ENCODE measurements at places on chromosomes 13 and 19.

DNA sequence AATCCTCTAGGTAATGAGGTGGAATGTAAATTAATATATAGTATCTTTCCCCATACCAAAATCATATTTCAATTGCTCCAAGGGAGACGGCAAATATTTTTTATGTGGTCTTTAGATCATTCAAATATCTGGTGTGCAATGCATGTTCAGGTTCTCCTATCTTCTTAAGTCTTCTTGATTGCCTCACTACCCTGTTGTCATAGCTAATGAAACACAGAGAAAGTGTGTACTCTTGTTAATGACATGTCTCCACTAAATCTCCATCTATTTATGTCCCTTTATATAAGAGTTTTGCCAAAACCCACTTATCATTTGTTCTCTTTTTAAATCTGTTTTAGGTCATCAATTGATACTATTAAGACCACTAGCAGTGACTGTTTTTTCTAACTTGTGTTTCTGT, 6.6 kb downstream of the STARD13 start:
- DNase-seq: no peak

DNA sequence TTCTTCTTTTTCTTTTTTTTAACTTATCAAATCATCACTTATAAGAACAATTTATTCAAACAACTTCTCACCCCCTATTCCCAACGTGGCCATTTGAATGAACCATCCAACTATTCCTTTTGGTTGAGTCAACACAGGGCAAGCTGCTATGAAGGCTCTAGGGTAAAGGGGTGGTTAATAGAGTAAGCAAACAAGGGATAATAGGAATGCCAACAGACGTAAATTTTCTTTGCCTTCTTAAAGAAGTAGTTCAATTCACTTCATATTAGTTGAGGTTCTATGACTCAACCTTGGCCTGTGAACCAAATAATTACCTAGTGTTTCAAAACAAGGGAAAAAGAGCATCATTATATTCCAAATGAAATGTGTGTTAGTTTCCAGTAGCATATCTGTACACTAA, 1383.8 kb upstream of the SLC10A2 start:
- no peak for DNase-seq

DNA sequence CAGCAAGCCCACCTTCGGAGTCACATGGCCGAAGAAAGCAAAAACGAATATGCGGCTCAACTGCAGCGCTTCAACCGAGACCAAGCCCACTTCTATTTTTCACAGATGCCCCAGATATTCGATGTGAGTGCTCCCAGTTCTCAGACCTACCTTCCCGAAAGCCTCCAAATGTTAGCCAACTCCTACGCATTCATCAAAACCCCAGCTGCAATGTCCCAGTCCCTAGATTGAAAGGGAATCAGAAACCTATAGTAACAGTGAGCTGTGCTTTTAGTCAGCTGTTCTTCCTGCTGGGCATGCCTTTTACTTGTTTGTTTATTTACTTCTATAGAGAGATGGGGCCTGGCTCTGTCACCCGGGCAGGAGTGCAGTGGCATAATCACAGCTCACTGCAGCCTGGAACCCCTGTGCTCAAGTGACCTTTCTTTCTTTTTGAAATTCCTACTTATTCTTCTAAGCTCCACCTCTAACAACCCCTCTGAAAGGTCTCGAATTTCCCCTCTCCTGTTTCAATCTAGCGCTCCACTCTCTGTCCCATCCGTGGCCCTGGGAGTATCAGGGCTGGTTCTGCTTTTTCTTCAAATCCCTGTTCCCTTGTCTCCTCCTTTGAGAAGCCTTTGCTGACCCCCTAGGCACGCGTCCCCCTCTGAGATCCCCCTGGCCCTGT, 4.4 kb downstream of the TRIP10 start:
- peak; percentile 51 for DNase-seq

GRCh38 chr19:54233941-54234340, 8.6 kb downstream of the LILRA6 start:
- no peak for DNase-seq

GRCh38 chr13:54029720-54030119, 1001.1 kb downstream of the OLFM4 start:
- no peak for DNase-seq

DNA sequence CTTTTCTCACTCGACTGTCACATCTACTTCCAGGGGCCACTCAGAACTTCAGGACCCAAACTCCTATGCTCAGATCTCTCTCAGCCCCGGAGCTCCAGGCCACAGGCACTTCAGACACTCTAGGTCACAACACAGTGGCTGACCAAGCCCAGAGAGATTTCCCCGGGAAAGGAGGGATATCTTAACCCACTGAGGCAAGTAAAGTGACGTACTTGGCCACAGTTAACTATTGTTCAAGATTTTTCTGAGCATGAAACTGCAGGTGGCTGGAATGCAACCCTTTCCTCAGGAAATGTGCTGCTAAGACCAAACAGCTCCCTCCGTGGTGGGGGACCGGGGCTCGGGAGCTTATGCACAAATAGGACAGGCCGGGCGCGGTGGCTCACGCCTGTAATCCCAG, 23.9 kb downstream of the OPA3 start:
- no peak for DNase-seq

GRCh38 chr19:57689750-57690149, 8.0 kb downstream of the ZNF551 start:
- DNase-seq: no peak

DNA sequence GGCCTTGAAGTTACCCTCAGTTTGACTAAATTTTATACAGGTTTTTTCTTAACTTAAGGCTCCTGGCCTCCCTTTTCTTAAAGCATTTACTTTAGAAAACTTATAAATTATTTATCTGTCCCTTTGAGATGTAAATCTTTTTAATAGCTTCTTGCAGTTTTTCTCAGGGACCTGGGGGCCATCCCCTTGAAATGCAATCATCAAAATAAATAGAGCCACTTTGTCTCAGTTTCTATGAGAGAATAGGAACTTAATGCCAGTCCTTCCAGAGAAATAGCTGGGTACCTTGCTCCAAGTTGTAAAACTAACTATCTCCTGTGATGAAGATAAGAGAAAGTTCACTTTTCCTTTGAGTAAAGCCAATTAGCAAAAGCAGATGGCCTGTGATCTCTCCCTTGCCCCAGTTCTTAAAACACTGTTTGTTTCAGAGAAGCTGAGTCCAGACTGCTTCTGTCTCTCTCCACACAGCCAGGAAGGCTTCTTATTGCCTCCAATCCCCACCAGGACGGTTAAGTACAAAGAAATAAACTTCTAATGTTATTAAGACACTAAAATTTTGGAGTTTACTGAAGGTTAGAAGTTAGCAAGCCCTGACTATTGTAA, 913.1 kb downstream of the OLFM4 start:
- DNase-seq: no peak

DNA sequence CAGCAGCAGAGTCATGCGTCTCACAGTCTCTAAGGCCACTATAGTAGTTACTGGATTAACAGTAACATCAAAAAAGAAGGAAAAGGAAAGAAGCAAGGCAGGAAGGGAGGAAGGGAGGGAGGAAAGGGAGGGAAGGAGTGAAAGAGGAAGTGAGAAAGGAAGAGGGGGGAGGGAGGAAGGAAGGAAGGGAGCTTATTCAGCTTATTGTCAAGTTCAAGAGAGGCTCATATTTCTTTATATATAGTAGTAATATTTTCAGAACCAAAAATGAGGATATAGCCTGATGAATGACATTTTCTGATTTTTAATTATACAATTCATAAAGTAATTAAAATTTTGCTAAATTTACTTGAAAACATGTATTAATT, 17.7 kb upstream of the RUBCNL start:
- no peak for DNase-seq

GRCh38 chr13:33127009-33127551, 110.9 kb downstream of the KL start:
- no peak for DNase-seq

DNA sequence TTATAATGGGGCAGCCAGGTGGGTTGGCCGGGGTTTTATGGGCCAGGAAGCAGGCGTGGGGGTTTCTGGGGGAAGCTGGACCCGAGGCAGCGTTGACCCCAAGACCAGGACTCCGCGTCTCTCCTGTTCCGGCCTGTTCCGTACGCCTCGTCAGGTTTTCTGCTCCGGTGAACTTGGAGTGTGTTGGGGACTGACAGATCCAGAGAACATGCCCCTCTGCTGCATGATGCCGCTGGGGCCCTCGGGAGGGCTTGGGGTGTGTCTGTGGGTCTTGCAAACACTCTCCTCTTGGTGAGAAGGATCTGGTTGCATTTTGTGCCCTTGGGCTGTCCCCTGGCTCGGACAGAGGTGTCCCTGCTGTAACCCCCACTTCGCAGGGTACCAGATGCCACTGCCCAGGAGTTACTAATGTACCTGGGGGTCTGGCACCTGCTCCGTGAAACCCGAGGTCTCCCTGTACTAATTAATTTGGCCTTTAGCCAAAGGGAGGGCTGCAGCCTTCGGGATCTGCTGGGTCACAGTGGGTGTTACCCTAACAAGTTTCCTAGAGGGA, 15.6 kb downstream of the KDM4B start:
- DNase-seq: no peak

DNA sequence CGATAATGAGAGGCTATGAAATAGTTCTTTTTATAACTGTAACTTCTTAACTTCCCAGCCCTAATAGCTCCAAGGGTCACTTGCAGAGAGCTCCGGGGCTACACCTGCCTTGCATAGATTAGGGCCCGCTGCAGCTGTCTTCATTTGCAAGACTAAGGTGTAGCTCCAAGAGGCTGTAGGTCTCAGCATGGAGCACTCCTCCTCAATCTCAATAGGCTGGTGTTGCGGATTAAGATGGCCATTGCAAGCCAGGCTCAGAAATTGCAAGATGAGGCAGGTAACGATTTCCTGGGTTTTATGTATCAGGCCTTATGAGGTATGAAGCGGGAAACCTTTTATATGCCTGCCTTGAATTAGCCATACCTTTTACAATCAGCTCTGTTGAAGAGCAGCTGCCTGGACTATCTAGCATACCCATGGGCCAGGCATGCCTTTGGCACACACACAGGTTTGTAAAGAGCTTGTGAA, 185.7 kb downstream of the TM9SF2 start:
- no peak for DNase-seq

GRCh38 chr19:17404015-17404414, 1.4 kb downstream of the BST2 start:
- no peak for DNase-seq

DNA sequence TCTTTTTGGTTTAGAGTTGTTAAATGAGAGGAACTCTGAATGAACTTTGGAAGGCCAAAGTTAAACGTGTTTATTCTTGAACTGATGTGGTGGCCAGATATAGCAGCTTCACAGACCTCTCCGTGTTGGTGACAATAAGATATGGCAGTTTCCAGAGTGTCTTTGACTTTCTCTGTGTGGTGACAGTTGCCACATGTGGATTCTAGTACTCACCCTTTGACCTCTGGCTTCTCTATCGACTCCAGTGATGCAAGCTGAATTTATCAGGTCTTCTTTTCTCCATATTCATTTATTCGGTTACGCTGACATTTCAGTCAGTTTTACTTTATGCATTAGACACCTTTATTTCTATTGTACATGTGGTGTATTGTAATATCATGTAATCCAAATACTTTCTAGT, 1469.5 kb downstream of the SLITRK1 start:
- no peak for DNase-seq

DNA sequence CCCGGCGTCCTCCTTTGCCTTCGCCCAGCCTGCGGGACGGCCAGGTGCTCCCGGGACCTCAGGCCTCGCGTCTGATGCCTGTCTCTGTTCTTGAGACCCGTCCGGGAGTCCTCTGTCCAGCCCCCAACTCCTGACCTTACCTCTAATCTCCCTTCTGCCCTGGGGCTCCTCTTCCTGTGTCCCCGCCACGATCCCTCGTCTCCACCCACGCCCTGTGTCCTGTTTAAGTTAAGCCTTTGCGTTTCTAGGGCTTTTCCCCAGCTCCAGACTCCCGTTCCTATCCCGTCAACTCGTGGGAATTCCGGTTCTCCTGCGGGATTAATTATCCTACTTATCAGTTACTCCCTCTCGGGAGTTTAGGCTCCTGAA, 686 bp downstream of the LENG8 start:
- no peak for DNase-seq

DNA sequence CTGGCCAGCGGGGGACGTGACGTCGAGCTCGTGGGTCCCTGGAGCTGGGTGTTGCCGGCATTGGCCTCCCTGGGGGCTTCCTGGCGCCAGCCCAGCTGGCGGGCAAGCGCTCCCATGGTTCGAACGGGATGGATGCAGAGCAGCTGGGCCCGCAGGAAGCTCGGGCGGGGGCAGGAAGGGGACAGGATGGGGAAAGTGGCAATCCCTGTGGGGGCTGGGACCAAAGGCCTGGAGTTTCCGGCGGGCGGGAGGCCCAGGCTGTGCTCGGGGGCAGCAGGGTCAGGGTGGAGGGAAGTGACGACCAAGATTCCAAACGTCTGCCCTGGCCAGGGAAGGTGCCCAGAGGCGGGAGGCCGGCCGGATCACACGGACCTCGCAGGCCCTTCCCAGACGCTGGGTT, 19.3 kb downstream of the PALM start:
- DNase-seq: no peak

DNA sequence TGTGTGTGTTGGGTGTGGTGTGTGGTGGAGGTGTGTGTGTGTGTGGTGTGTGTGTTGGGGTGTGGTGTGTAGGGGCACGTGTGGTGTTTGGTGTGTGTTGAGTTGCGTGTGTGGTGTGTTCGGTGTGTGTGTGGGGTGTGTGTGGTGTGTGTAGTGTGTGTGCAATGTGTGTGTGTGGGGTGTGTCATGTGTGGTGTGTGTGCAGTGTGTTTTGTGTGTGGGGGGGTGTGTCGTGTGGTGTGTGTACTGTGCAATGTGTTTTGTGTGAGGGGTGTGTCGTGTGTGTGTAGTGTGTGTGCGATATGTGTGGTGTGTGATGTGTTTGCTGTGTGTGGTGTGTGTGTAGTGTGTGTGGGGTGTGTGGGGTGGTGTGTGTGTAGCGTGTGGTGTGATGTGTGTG, 6.0 kb upstream of the KPTN start:
- no peak for DNase-seq

DNA sequence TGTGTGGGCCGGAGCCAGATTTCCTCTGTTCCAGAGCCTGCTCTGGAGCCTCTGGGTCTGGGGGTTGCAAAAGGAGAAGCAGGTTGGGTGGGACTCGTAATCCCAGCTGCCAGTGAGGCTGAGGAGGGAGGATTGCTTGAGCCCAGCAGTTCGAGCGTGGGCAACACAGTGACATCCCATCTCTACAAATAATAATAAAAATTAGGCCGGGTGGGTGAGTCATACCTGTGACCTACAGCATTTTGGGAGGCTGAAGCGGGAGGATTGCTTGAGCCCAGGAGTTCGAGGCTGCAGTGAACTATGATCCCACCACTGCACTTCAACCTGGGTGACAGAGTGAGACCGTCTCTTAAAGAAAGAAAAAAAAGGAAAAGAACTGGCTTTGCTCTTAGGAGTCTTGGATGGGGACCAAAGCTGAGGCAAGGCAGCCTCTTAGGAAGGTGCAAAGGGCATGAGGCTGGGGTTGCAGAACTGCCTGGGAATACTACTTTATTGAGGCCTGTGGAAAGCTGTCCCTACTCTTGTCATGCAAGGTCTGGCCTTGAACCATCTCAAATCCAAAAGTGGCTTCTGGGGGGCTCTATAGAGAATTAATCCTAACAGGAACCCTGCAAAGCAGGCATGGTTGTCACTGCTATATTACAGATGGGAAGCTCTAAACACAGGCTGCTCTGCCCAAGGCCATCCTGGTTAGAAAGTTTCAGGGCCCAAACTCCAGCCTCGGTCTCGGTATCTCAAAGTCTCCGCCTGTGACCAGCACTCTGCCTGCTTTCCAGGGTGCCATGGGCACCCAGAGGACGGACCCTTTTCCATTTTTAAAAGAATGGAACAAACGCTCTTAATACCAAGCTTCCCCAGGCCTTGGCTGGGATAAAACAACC, 880 bp upstream of the C19orf12 start:
- no peak for DNase-seq

- DNase-seq: peak; percentile 81
Measured at GRCh38 chr19:5403968-5404640, 51.1 kb upstream of the ZNRF4 start.

Data from ureter (tissue), 1 donor.